ENCODE measurements at places on chromosomes 6 and 20. TPM values are rescaled to one million over a fixed set of nuclear protein-coding genes. Genes with fewer than 3 reads are reported as not detected.

Gene OLIG3
- total RNA-seq, result not detected

Gene UBE3D
- 7.6 TPM for total RNA-seq

Gene KHDC1L
- not detected for total RNA-seq

Gene NOX3
- not detected for total RNA-seq

Gene NKAPL
- 1.1 TPM for total RNA-seq

Gene CITED2
- 82.3 TPM for total RNA-seq

Gene CRIP3
- not detected for total RNA-seq

All from endothelial cell of umbilical vein (primary cell).